T-cell (primary cell): ENCODE measurements at places on chromosomes 7 and 10. TPM values are rescaled to one million over a fixed set of nuclear protein-coding genes. Genes with fewer than 3 reads are reported as not detected.

ELAPOR2 gene
- 13.6 TPM for total RNA-seq

GPRIN2 gene
- not detected for total RNA-seq

ADAMTS14 gene
- 0.13 TPM for total RNA-seq

IDI2 gene
- not detected for total RNA-seq

CRYGN gene
- not detected for total RNA-seq

ADRB1 gene
- total RNA-seq, result 0.30 TPM

FBXL13 gene
- 2.7 TPM for total RNA-seq

DNA sequence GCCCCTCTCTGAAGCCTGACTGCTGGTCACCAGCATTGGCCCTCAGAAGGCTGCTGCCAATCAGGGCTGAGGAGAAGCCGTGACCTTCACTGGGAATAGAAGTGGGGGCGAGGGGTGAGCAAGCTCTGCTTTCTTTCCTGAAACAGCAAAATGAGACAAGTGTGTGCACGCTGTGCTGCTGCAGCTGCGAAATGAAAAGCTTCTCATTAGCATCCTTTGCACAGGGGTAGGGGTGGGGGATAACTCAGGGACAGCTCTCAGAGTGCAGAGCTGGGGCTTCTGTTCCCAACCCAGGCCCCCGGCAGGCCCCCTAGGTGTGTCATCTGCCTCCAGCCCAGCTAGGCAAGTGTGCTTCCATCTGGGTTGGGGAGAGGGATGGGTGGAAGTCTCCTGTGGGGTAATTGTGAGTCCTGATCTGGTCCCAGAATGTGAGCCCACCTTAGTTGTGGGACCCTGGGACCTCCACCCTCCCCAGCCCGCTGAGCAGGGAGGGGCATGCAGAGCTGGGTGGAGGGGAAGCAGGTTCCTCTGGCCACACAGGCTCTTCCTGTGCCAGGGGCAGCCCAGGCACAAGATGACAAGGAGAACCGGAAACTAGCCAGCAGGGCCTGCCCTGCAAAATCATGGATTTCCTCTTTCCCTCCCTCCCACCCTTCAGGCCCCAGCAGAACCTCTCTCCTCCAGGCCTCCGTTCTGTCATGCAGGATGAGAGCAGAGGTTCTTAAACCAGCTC lies 22.2 kb downstream of the ZNF467 start:
- no peak for DNase-seq
- no peak overlapping the region for H3K27ac ChIP-seq

DNA sequence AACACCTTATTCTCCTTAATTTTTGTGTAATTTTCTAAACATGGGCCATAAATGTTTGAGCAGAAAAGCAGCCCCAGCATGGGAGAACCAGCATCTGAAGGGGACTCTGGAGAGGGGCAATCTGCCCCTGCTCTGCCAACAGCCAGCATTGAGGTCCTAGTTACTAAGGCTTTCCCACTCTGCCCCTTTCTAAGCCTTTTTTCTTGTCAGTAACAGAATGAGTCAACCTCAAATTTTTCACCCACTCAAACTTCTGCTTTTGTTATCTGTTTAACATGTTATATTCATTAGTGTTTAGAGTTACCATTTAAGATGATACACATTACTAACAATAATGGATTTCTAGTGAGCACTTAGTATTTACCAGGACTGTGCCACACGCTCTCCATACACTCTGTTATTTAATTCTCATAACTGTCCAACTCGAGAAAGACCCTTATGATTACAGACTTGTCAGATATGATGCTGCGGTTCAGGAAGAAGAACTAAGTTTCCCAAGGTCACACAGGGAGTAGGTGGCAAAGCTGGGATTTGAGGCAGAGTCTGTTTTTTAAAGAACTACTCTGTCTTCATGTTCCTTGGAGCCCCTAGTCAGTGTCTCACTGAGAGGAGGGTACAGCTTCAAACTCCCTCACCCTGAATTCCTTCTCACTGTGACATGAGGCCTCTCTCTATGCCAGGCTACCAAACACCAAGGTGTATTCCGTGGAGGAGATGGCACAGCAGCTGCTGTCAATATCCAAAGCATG lies 19.9 kb upstream of the GPAM start:
- no peak overlapping the region for H3K27ac ChIP-seq
- H3K36me3 ChIP-seq, result no peaks in the 10 kb centered on the region
- H3K4me1 ChIP-seq, result no peaks in the 10 kb centered on the region
- H3K4me3 ChIP-seq, result no peak overlapping the region
- DNase-seq, result no peak

DNA sequence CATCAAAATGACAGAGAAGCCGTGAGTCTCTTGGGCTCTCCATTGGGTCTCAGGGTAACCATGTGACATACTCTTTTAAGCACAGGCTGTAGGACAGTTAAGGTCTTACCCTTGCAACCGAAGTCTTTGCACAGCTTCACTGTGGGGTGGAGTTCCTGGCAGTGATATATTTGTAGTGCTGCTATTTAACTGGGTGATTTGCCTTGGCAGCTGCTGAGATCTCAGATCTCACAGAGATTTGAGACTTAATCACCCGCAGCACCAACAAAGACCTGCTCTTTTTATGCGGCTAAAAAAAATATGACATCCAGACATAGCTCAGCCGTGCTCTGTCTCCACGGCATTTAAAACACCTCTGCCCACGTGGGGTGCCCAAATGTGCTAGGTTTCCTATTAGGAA lies 63.4 kb upstream of the NPTX2 start:
- H3K4me3 ChIP-seq, result no peak overlapping the region
- H3K27ac ChIP-seq, result no peak overlapping the region
- H3K4me1 ChIP-seq, result no peaks in the 10 kb centered on the region
- no peak for DNase-seq
- H3K36me3 ChIP-seq, result no peaks in the 10 kb centered on the region

- no peak overlapping the region for H3K4me3 ChIP-seq
- H3K27me3 ChIP-seq, result no peaks in the 10 kb centered on the region
- no peaks in the 10 kb centered on the region for H3K4me1 ChIP-seq
- H3K27ac ChIP-seq, result no peak overlapping the region
- no peaks in the 10 kb centered on the region for H3K36me3 ChIP-seq
- DNase-seq, result peak; percentile 4
These were observed 191.5 kb downstream of the PHTF2 start for GRCh38 chr7:77989981-77990566.

- H3K27ac ChIP-seq, result no peak overlapping the region
- H3K4me1 ChIP-seq, result no peaks in the 10 kb centered on the region
- no peaks in the 10 kb centered on the region for H3K36me3 ChIP-seq
- no peak for DNase-seq
- H3K4me3 ChIP-seq, result no peak overlapping the region
- H3K27me3 ChIP-seq, result no peaks in the 10 kb centered on the region
These were observed 158.5 kb downstream of the CDH23 start for GRCh38 chr10:71555087-71555723.

DNA sequence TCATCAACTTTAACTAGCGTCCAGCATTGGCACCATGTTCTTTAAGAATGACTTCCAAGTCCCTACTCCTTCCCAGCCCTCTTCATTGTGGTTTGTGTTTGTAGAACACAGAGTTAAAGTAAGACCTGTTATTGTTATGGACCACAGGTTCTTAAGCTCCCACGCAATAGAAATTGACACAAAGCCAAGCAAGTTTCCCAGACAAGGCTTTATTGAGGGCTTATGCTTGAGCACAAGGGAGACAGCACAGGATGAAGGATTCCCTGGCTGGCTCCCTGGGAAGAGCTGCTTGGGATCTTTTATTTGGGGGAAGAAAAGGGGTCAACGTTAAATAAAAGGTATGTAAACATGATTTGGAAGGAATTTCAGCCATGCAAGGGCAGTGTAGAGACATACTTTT lies 44.3 kb upstream of the PRKCQ start:
- DNase-seq, result no peak
- no peaks in the 10 kb centered on the region for H3K27me3 ChIP-seq
- H3K27ac ChIP-seq, result no peak overlapping the region

DNA sequence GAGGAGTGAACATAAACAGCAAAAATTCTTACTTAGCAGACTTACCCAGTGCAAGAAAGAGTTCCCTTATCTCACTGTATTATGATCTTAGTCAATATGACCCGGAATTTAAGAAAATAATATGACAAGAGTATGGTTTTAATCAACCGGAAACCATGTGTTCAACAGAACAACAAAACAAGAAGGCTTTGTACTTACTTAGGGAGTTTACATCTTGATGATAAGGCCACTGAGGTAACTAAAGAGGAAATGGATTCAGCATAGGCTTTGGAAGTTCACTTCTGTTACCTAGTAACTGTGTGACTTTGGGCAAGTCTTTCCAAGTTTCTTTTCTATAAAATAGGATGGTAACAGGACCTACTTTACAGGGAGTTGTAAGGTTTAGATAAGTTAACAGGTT lies 7.4 kb upstream of the FAS start:
- H3K36me3 ChIP-seq, result no peaks in the 10 kb centered on the region
- no peak overlapping the region for H3K4me3 ChIP-seq
- no peaks in the 10 kb centered on the region for H3K27me3 ChIP-seq
- H3K27ac ChIP-seq, result no peak overlapping the region

GRCh38 chr7:46774515-46774914 lies 807.4 kb downstream of the TNS3 start:
- H3K4me3 ChIP-seq, result no peak overlapping the region
- no peaks in the 10 kb centered on the region for H3K4me1 ChIP-seq
- no peaks in the 10 kb centered on the region for H3K27me3 ChIP-seq
- H3K27ac ChIP-seq, result no peak overlapping the region
- no peak for DNase-seq

GRCh38 chr10:4053940-4054339 lies 268.9 kb upstream of the KLF6 start:
- no peaks in the 10 kb centered on the region for H3K27me3 ChIP-seq
- H3K4me3 ChIP-seq, result no peak overlapping the region
- H3K27ac ChIP-seq, result no peak overlapping the region
- no peak for DNase-seq
- H3K4me1 ChIP-seq, result no peaks in the 10 kb centered on the region

DNA sequence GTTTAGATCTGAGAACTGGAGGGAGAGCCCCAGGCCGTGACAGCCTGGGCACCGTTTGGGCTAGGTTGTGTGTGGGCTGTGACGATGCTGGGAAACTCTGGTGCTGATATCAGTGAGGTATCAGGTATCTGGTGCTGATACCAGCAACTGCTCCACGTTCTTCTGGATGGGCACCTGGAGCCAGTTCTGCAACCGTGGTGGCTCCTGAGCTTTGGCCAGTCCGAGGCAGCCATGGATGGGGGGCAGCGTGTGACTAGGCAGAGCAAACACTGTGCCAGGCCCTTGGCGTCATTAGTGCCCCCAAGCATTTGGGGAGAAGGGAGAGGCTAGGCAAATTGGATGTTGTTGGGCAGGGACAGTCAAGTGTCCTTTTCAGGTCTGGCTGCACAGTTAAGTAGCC lies 57.9 kb downstream of the ZNF467 start:
- peak overlapping the region; percentile 63 for H3K4me3 ChIP-seq
- no peak for DNase-seq
- H3K4me1 ChIP-seq, result no peaks in the 10 kb centered on the region
- peak overlapping the region; percentile 72 for H3K27ac ChIP-seq
- peaks cover 8% of the 10 kb centered on the region for H3K27me3 ChIP-seq

DNA sequence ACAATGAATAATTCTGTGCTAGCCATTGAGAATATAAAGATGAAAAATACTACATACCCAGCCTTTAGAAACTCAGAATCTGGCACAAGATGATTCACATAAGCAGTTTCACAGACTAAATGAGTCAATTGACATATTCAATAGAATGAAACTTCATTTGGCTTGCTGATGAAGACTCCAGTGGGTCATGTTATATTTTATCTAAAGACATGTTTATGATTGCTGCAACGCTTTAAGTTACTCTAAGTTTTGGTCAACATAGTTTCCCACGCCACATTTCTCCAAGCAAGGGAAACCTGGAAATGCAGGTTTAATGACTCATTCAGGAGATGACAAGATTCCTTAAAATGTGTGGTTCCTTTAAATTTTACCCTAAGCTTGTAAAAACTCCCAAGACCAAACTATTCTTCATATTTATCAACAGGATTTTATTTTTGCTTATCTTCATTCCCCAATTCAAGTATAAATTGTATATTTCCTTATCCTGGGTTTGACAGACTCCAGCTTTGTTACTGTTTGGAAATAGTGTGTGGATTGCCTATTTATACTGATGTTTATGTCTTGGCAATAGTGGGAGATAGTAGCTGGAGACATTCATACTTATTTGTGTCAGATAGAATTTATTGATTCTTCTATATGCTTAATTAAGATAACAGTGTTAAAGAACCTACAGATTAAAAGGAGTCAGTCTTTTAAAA lies 6.6 kb downstream of the SEMA3A start:
- no peaks in the 10 kb centered on the region for H3K27me3 ChIP-seq
- no peaks in the 10 kb centered on the region for H3K4me1 ChIP-seq
- no peak for DNase-seq
- H3K36me3 ChIP-seq, result no peaks in the 10 kb centered on the region
- H3K27ac ChIP-seq, result no peak overlapping the region

- no peaks in the 10 kb centered on the region for H3K27me3 ChIP-seq
- no peaks in the 10 kb centered on the region for H3K36me3 ChIP-seq
- DNase-seq, result no peak
- H3K4me1 ChIP-seq, result no peaks in the 10 kb centered on the region
- no peak overlapping the region for H3K27ac ChIP-seq
These were observed 163.1 kb upstream of the GDF10 start for GRCh38 chr10:47136866-47137265.

GRCh38 chr10:129075508-129075907 lies 391.5 kb upstream of the MGMT start:
- no peaks in the 10 kb centered on the region for H3K36me3 ChIP-seq
- no peaks in the 10 kb centered on the region for H3K27me3 ChIP-seq
- H3K4me3 ChIP-seq, result no peak overlapping the region
- no peaks in the 10 kb centered on the region for H3K4me1 ChIP-seq

- DNase-seq, result no peak
- H3K27me3 ChIP-seq, result no peaks in the 10 kb centered on the region
- no peak overlapping the region for H3K27ac ChIP-seq
- no peaks in the 10 kb centered on the region for H3K36me3 ChIP-seq
These were observed 118.5 kb upstream of the DIP2C start for GRCh38 chr10:807958-808353.

- H3K27ac ChIP-seq, result no peak overlapping the region
- no peaks in the 10 kb centered on the region for H3K36me3 ChIP-seq
- H3K27me3 ChIP-seq, result no peaks in the 10 kb centered on the region
- no peak for DNase-seq
- peaks cover 13% of the 10 kb centered on the region for H3K4me1 ChIP-seq
These were observed 3.2 kb downstream of the LMBR1 start for GRCh38 chr7:156889746-156890145.

DNA sequence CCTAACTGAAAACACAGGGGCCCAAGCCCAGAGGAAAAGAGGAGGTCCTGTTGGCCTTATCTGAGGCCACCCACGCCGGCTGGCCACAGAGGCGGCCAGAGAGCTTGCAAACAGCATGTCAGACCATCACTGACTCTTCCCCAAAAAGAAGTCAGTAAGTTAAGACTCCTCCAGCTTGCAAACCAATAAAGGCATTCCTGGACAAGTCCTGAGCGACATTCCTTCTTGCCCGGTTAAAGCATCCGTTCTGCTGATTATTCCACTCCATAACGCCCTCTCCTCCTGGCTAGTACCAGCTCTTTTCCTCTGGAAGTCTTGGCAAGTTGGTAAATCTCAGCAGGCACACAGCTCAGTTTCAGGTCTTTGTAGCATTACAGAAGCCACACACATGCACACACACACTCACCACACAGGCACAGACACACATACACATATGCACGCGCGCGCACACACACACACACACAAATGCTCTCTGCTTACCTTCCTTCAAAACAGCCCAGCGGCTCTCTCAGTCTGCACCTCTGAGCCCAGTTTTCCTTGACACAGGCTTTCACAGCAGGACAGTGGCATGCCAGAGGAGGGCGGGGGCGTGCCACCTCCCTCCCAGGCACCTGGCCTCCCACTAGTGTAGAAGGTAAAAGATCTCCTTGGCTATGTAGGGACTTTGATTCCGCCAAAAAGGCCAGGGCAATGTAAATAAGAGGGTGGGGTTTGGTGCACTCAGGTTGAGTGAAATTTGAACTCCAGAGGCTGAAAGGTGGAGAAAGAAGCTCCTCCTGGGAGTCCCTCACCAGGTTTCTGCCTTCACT lies 201.4 kb downstream of the TNS3 start:
- H3K4me1 ChIP-seq, result peaks cover 5% of the 10 kb centered on the region
- H3K36me3 ChIP-seq, result no peaks in the 10 kb centered on the region
- DNase-seq, result no peak
- H3K4me3 ChIP-seq, result no peak overlapping the region
- H3K27ac ChIP-seq, result no peak overlapping the region
